Stimulated activated CD4-positive, alpha-beta T cell treated with anti-CD3 and anti-CD28 coated beads, Interleukin-15, amount 100 ng/mL, for 24 hours (primary cell): ENCODE measurements at places on chromosomes 12 and 14.

DNA sequence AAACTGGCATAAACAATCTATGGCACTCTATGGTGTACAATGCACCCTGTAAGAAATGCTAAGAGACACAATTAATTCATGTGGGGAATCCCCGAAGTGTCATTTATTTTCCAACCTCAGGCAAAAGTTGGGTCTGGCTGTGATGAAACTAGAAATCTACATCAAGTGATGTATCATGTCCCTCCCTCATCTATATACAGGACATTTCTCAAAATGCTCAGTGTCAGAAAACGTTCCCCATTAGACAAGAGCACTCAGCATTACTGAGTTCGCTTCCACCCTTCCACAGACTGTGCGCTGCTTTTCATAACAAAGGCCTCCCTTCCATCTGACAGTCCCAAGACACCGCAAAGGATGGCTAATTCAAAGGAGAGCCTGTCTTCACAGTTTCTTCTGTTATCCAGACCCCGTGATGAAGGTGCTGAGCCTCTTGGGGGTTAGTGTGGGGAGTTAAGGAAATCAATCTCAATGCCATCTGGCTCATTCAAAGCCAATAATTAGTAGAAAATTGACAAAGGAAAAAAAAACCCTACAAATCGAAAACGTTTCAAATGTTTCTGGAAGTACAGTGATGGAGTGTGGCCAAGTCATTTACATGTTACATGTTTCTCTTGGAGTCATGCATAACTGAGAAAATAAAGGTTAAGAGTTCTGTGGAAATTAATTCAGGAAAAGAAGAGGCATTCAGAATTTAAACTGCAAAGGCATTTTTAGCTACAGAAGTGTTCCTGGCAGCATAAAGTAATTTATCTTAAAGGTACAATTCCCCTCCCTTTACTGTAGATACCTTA is 7.5 kb downstream of the CCDC88C start:
- DNase-seq: peak; percentile 44

DNA sequence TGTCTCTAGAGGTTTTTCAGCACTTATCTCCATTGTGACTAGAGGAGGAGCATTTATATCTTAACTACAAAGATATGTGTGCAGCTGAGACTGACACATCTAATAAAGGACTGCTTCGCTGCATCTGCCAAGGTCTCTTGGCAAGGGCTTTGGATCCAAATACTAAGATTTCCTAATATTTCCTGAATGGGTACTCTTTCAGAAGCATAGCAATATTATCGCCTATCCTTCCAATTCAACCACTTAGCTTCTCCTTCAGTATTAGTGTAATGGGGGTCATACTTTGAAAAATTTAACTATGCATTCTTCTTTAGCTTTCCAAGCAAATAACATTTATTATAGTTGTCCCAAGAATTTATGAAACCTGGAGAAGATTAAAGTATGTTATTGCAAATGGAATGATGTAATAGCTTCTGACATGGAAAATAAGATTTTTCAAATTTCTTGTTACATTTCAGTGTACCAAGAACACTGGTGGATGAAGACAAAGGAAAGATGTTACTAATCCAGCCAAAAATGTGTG is 243.0 kb upstream of the PDE3A start:
- no peak for DNase-seq

GRCh38 chr12:121894633-121895032 is 6.0 kb downstream of the PSMD9 start:
- no peak for DNase-seq

GRCh38 chr12:94289461-94290312 is 141.3 kb downstream of the PLXNC1 start:
- no peak for DNase-seq

- DNase-seq: no peak
Observed at GRCh38 chr14:100472094-100472455, 115.1 kb downstream of the BEGAIN start.

- no peak for DNase-seq
Observed at GRCh38 chr12:57514720-57515407, 5.5 kb downstream of the DDIT3 start.

DNA sequence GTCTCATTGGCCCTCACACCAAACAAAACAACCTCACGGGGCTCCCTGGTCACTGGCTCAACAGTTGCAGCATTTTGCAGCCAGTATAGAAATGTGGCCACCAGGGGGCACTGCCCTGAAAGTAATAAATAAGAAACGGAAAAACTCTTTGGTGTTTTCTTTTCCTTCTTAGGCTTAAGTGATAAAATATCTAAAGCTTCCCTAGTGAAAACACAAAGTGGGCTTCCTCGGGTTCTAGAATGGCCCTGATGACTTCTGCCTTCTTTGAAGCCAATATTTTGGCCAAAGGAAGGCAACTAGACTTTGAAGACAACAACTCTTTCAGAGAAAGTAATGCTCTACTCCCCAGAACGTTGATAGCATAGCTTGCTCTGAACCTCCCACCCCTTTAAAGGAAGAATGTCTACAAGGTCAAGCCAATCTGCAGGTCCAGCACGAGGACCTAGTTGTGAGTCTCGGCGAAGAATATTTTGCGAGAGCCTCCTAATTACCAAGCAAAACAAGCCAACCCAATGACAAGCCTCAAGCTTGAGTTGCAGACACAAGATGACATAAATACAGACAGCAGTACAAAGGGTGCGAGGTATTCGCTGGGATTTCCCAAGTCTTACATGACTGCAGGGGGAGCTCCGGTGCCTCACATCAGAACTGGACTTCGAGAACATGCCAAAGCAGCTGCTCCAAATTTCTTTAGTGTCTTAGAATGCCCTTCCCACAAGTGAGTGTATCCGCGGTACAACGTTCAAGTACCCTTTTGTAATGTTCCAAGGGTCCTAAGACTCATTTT is 2.6 kb downstream of the ITPK1 start:
- peak; percentile 87 for DNase-seq

GRCh38 chr12:108295641-108296040 is 43.5 kb downstream of the CMKLR1 start:
- no peak for DNase-seq

DNA sequence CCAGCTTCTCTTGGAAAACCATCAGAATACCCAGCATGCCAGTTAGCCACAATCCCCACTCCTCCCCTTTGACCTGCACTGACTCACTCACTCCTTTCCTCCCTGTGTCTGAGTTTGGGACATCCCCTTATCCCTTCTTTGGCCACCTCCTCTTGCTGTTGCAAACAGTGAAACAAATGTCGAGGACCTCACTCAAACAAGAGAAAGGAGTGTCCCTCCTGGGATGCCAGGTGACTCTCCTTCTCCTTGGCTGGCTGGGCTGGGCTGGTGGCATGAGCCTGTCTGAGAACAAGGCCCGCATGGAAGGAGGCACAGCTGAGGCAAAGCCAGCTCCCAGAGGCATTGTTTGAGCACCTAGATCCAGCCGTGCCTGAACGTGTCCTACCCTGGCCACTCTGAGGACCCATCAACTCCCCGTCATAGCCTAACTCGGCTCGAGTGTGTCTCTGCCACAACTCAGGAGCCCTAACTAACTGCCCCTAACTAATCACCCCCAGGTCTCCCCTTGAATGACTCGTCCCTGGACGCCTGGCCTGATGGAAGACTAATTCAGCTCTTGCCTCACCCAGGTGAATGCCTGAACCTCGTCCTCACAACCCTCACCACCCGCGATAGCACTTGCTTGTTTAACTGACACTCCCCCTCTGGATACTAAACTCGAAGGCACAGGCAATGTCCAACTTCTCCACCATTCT is 43.0 kb downstream of the NCOR2 start:
- DNase-seq: no peak

DNA sequence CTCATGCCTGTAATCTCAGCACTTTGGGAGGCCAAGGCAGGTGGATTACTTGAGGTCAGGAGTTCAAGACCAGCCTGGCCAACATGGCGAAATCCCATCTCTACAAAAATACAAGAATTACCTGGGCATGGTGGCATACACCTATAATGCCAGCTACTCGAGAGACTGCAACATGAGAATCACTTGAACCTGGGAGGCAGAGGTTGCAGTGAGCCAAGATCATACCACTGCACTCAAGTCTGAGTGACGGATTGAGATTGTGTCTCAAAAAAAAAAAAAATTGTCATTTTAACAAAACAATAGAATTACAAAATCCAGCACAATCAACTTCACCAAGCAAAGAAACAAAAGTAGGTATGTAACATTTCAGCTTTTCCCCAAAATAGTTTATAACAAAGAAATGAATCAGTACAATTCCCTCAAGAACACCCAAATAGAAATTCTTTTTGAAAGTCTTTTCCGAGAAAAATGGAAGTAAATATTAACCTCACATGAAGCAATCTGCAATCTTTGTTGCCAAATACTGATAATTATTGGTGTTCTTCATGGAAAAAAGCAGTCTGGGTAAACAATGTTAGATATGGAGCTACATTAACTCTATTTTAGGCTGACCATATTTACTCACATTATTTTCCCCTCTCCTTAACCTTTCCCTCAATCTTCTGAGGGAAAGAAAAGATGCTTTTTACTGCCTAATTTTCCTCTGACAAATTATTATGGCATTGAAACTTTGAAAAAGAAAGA is 165.9 kb upstream of the ATF7IP start:
- DNase-seq: no peak

DNA sequence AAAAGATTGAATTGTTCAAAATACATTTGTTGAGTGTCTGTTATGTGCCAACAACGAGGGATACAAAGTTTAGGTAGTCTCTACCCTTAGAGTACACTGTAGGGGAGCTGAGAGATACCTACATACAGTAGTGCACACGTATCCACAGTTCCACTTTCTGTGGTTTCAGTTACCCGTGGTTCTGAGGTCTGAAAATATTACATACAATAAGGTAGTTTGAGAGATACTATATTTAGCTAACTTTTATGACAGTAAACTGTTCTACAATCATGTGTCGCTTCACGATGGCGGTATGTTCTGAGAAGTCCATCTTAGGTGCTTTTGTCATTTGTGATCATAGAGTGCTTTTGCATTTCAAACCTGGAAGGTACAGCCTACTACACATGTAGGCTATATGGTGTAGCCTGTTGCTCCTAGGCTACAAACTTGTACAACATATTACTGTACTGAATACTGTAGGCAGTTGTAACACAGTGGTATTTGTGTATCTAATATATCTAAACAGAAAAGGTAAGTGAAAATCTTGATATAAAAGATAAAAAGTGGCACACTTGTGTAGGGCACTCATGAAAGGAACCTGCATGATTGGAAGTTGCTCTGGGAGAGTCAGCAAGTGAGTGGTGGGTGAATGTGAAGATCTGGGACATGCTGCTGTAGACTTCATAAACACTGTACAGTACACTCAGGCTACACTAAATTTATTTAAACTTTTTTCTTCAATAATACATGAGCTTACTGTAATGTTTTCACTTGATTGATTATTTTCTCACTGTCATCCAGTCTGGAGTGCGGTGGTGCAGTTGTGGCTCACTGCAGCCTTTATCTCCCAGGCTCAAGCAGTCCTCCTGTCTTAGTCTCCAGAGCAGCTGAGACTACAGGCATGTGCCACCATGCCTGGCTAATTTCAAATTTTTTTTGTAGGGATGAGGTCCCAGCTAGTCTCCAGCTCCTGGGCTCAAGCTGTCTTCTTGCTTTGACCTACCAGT is 4.0 kb downstream of the CPSF6 start:
- no peak for DNase-seq

GRCh38 chr12:93978553-93978952 is 169.8 kb upstream of the PLXNC1 start:
- DNase-seq: no peak

GRCh38 chr12:95224202-95225170 is 6.9 kb downstream of the VEZT start:
- DNase-seq: peak; percentile 20

DNA sequence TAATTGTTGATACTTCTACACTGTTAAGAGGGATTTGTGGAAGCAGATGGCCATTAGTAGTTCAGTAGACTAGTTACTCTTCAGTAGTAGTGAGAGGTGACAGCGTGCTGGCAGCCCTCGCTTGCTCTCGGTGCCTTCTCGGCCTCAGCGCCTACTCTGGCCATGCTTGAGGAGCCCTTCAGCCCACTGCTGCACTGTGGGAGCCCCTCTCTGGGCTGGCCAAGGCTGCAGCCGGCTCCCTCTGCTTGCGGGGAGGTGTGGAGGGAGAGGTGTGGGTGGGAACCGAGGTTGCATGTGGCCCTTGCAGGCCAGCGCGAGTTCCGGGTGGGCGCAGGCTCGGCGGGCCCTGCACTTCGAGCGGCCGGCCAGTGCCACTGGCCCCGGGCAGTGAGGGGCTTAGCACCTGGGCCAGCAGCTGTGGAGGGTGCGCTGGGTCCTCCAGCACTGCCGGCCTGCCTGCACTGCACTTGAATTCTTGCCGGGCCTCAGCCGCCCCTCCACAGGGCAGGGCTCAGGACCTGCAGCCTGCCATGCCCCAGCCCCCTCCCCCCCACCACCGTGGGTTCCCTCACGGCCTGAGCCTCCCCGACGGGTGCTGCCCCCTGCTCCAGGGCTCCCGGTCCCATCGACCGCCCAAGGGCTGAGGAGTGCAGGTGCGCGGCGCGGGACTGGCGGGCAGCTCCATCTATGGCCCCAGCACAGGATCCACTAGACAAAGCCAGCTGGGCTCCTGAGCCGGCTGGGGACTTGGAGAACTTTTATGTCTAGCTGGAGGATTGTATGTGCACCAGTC is 139.3 kb downstream of the NUBPL start:
- DNase-seq: no peak

DNA sequence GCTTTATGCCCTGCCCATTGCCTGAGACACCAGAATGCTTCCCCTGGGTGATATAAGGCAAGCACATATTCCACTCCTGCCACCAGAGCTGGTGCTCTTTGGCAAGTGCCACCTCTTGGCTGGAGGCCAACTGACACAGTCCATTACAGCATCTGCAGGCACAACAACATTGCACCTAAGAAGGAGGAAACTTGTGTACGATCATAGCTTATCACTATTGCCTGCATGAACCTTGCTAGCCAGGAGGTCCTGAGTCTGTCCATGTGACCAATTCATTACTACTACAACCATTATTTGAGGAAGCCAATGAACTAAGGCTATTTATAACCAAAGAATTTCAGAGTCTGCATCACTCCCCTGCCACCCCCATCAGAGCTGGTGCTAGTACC is 119.8 kb upstream of the SCAF11 start:
- no peak for DNase-seq

DNA sequence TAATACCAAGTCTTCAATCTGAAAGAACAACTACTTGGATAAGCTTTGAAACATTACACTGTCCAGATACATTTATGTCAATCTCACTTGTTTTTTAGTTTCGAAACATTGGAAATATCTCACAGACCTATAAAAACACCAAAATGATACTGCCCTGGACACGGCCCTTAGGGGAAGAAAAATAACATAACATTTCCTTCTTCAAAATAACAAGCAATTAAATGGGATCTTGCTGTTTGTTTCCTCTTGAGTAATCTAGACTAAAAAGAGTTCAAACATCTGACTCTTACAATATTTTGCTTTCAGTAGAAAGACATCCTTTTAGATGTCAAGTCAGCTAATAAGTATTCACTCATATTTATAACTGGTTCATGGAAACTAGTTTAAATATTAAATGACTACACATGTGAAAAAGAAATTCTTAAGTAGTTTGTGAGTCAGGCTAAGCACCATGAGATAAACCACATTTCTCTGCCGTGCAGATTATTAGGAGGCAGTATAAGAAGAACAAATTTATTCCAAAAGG is 87.5 kb downstream of the EPS8 start:
- DNase-seq: no peak
